ENCODE measurements at places on chromosomes 12 and 14.

GRCh38 chr14:88630565-88630964 is 67.7 kb downstream of the ZC3H14 start:
- DNase-seq: peak; percentile 37

DNA sequence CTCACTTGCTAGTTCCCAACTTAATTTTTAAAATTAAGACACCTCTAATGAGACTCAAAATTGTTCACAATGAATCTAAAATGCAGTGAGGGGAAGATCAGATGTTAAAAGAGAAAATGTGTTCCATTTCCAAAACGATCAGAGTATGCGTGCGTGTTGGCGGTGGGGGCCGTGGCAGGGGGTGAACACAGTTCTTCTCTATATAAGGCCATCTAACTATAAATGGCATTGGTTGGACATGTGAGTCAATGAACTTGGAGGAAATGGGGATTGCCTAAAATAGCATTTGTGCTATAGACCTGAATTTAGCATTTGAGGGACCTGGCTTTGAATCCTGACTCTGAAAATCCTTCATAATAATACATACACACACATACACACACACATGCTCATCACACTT is 149.4 kb downstream of the FOXN3 start:
- DNase-seq: no peak

DNA sequence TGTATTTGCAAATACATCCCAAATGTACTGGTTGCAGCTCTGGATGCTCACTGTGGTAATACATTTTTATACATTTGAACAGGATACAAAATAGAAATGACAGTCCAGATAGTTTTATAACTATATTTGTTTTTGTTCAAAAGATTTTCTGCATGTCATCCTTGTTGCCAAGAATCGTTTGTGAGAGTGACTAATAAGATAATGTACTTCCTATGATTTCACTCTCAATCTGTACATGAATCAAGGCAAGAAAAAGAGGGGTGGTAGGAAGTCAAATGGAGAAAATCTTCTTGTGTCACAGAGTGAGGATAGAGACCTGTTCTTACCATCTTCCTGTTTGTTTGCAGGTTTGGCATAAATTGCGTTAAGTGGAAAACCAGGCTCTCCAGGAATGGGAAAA is 13.9 kb downstream of the ARPC3 start:
- DNase-seq: peak; percentile 32

GRCh38 chr12:116236148-116236731 is 41.3 kb downstream of the MED13L start:
- peak; percentile 46 for DNase-seq

DNA sequence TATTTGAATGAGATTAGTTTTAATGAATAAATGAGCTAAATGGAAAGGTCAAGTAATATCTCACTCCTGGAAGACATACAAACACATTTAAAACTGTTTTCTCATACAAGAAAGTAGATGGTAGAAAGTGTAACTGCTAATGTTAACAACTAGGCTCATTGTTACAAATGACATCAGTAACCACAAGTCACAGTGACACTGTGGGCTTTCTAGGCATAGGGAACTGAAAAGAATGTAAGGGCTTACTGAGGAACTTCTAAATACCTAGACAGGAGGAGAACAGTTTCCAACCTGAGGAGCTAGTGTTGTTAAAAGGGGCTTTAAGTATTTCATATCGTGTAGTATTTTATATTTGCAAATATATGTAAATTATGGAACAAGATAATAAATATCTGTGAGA is 17.5 kb upstream of the ERGIC2 start:
- DNase-seq: no peak

DNA sequence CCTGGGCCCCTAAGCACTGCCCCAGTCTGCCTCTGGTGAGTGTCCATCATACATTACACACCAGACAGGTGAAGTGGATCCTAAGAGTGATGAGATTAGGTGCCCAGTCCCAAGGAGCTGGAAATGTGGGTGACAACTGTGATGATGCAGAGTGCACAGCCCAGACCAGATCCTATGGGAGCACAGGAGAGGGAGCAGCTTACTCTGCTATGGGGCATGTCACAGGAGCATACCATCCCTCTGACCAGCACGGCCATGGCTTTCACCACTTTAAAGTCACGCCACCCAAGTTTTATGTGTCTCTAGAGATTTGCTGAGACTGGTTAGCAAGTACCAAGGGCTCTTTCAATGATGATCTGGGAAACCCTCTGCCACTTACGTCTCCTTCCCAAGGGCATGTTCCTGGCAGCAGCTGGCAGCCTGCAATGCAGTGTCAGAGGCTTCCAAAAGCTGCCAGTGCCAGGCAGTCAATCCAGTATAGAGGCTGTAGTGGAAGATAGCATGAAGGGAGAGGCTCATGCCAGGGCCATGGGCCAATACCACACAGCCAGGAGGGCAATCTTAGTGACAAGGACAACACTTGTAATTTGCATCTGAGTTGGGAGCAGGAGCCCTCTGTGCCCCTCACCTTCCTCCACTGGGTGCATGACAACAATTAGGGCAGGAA is 40.2 kb downstream of the STAB2 start:
- DNase-seq: no peak

DNA sequence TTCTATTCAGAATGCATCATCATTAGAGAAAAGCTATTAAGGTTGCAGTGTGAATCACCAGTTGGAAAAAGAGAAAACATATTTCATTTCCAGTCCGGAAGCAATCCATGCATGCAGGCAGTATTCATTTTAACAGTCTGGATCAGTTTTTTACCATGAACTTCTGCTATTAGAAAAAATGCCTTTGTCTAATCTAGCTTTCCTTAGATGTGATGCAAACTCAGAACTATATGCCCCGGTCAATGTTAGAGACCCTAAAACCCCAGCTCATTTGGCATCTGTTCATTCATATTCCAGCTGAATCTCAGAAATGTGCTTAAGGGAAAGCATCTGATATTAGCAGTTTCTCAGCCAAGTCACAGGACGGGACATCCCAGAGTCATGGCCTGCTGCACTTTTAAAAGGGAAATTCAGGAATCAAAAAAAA is 8.5 kb downstream of the IRAK3 start:
- DNase-seq: peak; percentile 53

DNA sequence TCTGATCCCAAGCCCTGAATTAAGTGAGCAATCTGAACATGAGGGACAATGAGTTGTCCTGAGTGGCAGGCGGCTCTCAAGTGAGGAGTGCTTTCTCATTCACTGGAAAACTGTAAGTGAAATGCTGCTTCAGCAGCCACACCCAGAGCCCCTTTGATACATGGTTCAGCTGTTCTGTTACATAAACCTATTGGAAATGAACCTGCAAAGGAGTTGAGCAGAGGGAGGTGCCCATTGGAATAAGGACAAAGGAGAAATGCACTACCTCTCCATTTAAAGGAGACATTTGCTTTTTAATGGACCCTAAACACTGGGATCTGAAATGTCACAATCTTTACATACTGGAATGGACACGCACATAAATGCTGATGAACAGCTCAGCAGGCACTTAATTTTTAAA is 169.9 kb downstream of the CACNA1C start:
- no peak for DNase-seq

DNA sequence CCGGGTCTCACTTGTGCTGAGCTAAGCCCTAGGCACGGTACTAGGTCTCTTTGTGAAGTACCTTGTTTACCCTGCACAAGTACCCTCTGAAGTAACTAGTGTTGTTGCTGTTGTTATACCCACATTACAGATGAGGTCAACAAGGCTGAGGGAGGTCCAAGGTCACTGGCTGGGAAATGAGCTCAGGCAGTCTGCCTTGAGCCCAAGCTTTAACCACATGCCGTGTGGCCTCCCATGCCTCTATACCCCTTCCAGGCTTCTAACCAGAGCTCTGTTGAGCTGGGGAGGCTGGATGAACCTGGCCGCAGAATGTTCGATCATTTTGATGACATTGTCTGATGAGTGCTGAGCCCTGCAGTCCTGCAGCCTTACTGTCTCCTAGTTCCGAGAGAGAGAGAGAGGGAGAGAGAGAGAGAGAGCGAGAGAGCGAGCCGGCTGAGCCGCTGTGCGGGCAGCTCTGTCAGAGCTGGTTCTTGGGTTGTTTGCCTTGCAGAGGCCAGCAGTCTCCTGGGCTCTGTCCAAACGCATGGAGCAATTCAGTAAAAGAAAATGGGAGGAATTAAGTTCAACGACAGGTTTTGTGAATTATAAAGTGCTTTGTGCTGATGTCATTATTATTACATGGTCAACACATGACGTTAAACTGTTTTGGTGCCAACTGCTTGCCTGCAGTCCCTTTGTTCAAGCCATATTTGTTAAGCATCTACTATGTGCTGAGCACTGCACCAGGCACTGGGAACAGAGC is 13.1 kb downstream of the JDP2 start:
- peak; percentile 72 for DNase-seq

DNA sequence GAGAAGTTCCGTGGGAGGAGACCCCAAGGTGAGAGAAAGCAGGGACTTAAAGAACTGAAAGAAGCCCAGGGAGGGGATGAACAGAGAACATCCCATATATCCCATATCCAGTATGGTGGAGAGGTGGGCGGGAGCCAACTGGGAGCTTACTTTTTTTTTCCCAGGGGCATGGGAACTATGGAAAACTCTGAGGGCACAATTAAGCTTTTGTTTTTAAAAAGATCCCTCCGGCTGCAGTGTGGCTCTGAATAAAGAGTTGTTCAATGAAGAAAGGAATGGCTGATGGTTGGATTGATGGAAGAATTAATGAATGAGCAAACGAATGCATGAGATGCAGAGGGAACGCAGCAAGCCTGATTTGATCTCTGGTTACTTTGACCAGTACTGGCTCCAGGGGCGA is 12.6 kb downstream of the NTF3 start:
- DNase-seq: no peak

DNA sequence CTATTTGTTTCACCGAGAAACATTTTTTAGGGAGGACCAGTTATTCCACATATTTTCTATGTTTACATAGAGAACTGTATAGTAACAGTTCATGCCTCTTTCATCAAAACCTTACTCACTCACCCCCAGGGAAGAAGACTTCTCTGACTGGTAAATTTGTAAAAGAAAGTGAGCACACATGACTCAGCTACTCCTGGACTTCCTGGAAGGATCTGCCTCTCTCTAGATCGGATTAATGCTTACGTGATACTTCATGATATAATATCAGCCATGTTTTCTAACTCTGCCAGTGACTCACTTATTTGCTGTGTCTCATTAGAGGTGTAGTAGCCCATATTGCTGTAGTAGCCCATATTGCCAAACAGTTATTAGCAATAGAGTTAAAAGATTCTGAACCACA is 494.3 kb upstream of the ATXN7L3B start:
- DNase-seq: peak; percentile 83

Measured in fibroblast of skin of right biceps (primary cell).